Stimulated activated CD8-positive, alpha-beta memory T cell treated with anti-CD3 and anti-CD28 coated beads, Interleukin-12 subunit alpha, Interleukin-12 subunit beta, amount 100 ng/mL, for 4 hours (primary cell): ENCODE measurements at places on chromosomes 4 and X.

- no peak for DNase-seq
Measured at GRCh38 chrX:115173181-115173580, 16.0 kb upstream of the RBMXL3 start.

DNA sequence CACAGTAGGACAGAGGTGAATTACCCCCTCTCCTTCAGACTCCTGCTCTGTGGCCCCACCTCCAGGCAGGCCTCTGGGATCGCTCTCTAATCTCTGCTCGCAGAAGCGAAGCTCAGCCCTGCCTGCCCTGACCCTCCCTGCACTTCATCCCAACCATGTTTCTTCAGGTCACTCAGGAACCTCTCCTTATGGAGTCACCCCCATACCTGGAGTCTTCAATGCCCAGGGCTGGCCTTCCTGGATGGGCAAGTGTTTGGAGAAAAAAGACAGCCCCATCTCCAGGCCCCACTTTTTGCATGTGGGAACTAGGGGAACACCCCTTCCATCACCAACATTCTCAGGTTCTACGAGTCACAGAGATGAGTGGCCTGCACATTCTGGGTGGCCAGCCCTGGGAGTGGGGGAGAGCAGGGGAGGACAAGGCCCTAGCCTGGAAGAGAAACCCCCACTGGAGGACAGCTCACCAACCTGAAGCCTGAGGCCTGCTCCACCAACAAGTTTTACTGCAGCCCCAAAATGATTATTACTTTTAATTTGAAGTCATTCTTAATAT is 90.8 kb downstream of the PPP2R2C start:
- no peak for DNase-seq

DNA sequence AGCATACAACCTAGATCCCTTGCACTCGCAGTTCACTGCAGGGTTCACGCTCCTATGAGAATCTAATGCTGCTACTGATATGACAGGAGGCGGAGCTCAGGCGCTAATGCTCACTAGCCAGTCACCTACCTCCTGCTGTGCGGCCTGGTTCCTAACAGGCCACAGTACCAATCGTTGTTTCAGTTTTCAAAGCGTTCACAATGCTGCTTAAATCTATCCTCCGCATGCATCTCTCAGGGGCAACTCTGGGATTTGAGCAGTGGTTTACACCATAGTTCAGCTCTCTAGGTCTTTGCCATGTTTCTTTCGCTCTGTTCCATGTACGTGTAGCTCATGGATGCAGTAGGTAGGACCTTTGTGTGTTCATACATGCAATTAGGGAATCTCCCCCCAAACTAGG is 47.2 kb downstream of the CLOCK start:
- no peak for DNase-seq

- DNase-seq, result no peak
Measured at GRCh38 chrX:28586286-28586685, 960 bp upstream of the IL1RAPL1 start.

- peak; percentile 32 for DNase-seq
Measured at GRCh38 chrX:10110984-10111363, 45.8 kb upstream of the CLCN4 start.

- no peak for DNase-seq
Measured at GRCh38 chrX:140701480-140701879, 8.1 kb upstream of the LINC00632 start.

- no peak for DNase-seq
Measured at GRCh38 chrX:15882704-15883539, 28.3 kb upstream of the AP1S2 start.

DNA sequence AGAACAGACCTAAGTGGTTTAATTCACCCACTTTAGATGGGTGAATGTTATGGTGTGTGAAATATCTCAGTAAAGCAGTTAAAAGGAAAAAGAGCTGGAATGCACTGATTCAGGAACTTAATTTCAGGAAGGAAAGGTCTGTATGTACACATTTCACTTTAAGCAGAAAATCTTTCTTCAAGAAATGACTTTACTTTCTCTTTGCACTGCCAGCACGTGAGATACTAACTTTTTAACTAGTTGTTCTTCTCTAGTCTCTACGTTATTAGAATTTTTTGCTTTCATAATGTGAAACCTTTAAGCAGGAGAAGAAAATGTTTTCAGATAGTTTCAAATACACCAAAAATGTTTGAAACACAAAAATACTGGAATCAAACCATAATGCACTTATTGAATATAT is 18.8 kb downstream of the C4orf46 start:
- DNase-seq, result no peak

DNA sequence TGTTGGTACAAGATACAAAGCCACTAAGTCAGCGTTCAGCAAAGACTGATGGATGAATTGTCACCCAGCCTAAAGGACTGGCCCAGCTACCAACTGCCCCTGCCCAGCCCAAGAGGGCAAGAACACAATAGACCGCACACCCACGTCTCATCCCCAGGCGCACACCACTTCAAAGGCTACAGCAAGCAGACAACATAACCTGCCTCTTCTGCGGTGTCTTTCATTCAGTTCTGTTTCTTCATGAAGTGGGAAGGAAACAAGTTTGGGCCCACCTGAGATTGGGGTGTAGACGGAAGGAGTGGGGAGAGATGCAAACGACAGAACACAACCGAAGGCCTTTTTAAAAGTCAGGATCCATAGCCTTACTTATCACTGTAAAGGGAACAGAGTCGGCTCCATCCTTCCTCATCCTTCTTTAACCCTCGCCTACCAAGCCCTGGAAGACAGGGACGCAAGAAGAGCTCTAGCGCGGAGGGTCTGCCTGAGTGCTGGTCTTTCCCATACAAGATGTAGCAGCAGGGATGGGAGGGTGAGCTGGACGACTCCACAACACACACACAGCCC is 691 bp downstream of the SCARB2 start:
- DNase-seq, result no peak

- DNase-seq, result no peak
Measured at GRCh38 chr4:124529131-124529530, 183.4 kb downstream of the ANKRD50 start.

GRCh38 chr4:151659601-151660364 is 101.0 kb downstream of the GATB start:
- no peak for DNase-seq

GRCh38 chrX:153407736-153408135 is 3.5 kb upstream of the ZFP92 start:
- no peak for DNase-seq

DNA sequence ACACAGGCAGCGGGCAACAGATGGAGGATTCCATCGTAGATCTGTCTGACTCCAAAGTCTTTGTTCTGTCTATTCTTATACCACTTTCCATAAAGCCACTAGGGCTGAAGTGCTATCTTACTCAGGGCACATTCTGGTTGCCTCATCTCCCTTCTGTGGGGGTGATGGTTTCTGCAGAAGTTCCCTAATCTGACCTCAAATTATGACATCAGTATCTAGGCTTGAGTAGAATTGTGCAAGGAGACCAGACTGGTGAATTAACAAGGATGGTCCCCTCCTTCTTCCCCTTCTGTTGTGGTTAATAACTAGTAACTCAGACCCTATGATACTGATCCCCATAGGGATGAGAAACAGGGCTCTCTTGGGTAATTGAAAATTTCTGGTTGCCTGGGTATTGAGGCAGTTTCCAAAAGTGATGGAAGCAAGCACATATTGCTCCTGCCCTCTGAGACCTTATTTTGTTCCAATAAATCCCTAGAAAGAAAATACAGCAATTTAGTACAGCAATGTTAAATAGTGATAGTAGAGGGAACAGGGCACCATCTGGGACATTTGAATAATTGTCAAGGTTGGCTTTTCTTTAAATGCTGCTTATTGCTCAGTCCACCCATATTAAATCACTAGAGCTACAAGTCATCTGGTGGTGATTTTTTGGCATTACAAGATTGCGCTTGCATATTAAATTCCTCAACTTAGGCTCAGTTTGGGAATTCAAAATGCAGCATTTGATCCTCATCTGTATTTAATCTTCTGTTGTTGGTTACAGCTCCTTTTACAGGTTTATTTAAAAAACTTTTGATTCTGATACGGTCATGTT is 57.3 kb upstream of the AP1S2 start:
- no peak for DNase-seq

DNA sequence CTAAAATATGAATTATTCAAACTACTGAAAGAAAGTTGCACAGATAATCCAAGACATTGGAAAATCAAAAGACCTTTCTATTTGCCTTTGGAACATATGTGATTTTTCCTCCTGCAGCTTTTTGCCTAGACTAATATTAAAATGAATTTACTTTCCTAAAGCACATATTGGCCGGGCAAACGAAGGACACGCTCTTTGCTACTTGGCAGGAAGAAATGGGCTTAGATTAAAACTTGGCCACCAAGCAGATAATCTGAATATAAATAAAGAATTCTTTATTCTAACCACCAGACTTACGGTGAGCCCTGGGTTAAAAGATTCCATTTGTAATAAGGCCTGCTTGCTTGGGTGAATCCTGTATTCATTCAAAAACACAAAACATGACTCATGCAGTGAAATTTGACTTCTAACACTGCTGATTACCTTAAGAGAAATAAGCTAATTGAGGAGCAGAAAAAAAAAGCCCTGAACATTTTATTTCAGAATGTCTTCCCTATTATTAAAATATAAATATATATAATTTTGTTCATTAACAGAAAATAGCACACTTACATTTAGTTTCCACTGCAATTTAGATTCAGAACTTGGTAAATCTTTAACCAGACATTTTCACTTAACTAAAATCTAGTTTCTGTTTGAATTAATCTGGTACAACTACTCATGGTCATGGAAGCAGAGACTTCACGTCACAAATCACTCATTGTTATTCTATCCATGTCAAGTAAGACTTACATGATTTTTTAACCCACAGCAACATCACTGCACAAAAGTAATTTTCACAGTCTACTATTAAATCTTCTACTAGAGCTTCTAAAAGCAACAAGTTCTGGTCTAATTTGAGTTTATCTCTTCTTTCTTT is 116.1 kb upstream of the PLAC1 start:
- DNase-seq, result no peak

DNA sequence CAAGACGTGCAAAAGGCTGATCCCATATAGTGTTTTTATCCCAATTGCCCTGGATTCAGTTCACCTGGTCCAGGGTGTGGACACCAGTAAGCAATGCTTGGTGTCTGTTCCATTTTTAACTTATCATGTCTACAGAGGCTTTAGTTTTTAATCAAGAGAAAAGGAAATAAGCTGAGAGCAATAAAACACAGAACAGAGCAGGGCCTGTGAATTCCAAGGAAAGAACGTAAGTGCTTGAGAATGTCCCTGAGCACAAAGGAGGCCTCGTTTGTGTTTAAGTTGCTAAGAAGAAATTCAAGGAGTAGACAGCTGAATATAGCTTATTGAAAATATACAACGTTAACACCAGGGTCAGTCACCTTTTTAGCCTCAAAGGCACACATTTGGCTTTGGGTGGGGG is 191.3 kb downstream of the GPC3 start:
- DNase-seq, result no peak

DNA sequence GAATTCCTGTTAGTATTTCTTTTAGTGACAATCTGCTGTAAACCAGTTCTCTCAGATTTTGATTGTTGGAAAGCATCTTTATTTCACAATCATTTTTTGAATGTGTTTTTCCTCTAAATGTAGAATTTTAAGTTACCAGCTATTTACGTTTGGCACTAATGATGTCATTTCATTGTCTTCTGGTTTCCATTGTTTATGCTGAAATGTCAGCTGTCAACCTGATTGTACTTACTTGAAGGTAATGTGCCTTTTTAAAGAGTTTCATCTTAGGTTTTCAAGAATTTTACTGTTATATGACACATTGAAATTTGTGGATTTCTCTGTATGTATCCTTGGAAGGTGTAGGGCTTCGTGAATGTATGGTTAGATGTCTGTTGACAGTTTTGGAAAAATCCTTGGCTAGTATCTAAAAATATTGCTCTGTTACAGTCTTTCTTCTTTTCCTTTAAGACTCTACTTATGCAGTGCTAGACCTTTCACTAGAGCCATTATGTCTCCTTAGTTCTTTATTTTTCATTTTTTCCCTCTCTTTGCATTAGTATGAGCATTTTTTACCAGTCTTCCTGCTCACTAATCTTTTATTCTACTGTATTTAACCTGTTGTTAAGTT is 30.4 kb downstream of the SMAD1 start:
- DNase-seq, result no peak

DNA sequence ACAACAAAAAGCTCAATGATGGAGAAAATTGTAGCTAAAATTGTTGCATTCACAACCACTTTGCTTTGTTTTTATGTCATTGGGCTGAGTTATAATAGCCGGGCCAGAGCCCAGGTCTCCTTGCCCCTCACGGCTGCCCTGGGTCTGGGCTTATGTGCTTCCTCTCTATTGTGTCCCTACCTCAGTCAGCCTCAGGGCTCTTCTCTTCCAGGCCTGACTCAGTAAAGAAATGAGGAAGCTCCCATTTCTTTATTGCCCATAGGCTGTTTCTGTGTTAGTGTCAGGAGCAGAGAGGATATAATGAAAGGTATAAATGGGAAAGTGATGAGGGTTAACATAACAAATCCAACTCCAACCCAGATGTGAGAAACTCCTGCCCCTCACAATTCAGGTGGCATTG is 18.0 kb downstream of the BST1 start:
- no peak for DNase-seq

DNA sequence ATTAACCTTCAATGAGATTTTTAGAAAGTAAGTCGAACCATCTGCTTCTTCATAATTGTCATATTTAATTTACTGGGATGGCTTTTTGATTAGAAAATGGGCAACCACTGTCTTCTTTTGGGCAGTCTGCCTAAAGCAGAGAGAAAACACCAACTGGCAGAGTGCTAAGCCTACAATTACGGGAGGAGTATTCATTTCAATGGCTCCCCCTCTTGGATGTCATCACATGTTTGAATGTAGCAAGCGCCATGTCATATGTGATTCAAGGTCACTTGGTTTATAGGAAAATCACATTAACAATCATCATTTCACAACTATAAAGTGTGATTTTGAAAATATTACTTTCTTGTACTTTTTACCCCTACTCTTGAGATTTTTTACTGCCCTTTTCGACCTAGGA is 261.9 kb downstream of the FRMPD4 start:
- no peak for DNase-seq

DNA sequence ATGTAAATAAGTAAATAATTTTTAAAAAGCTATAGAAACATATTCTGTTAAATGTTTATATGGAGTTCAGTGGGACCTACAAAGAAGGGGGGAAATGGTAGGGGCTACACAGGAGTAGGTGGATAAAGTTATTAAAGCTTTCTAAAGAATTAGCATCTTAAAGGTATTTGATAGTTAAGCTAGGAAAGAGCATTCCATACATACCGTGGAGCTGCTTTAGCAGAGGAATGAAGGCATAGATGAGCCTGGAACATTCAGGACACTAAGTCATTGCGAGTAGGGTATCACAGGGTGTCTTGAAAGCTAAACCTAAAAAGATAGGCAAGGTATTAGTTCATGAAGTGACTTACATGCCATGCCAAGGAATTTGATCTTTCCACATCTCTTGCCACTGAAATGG is 60.4 kb downstream of the SLC10A6 start:
- no peak for DNase-seq
